ENCODE measurements at places on chromosomes 11 and 22.

DNA sequence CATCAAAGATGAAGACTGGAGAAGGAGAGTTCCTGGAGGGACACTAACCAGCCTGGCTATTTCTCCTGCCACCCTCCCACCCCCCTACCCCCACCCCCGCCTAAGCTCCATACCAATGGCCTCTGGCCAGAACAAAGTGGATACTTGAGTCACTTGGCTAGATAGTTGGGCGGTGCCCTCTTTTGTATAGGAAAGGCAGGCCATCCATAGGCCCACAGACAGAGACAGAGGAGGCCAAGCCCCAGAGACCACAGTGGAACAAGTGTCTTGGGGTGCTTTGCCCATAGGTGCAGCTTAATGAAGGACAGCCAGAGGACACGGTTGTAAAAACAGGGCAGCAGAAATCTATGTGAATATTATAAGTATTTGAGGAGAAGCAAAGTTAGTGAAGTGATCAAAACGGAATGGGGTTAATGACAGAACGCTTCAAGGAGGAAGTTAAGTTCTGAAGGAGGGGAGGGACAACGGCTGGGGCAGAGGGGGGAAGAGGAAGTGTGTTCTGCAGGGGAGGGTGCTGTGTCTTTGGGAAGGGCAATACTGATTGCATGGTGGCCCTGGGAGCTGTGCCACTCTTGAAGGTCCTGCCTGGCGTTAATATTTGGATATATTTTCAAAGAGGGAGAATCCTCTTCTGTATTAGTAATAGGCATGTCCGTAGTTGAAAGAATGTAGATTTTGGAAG, 32.7 kb downstream of the FLI1 start:
- no peak for DNase-seq

- DNase-seq: no peak
Measured at GRCh38 chr11:34680206-34680605, 59.3 kb downstream of the EHF start.

- DNase-seq: no peak
Measured at GRCh38 chr11:112590764-112591163, 330.1 kb upstream of the PLET1 start.

DNA sequence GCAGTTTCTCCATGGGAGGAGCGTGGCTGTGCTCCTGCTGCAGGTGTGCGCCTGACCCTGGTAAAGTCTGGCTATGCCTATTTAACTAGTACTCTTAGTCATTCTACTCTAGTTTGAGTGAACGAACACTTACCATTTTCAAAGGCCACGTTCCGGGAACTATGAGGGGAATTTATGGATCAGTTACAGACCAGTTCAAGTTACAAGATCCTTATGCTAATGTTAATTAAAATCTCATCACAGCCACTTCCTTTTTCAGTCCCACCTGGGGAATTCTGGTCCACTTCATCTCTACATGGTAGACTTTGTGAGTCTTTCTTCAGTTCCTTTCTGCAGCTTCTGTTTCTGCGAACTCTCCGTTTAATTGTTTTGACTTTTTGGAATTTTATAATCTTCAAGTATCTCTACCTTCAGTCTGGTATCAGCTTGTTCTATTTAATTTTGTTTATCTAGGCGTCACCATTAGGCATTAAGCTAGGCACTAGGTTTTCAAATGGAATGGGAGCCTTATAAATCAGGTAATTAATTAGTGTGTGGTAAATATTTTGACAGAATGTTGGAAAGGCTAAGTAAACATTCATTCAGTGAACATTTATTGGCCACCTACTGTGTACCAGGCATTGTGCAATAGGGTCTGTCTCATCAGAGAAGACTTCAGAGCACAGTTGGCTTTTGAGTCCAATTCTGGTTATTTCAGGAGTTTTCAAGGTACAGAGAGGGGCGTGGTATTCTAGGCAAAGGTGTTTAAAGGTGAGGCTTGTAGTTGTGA, 78.9 kb downstream of the GRK3 start:
- no peak for DNase-seq

- DNase-seq: no peak
Measured at GRCh38 chr11:83147895-83148294, 9.0 kb upstream of the PCF11 start.
